ENCODE measurements at places on chromosomes 6 and 20.

- no peak for DNase-seq
Measured at GRCh38 chr6:72328775-72329174, 293.1 kb upstream of the KCNQ5 start.

DNA sequence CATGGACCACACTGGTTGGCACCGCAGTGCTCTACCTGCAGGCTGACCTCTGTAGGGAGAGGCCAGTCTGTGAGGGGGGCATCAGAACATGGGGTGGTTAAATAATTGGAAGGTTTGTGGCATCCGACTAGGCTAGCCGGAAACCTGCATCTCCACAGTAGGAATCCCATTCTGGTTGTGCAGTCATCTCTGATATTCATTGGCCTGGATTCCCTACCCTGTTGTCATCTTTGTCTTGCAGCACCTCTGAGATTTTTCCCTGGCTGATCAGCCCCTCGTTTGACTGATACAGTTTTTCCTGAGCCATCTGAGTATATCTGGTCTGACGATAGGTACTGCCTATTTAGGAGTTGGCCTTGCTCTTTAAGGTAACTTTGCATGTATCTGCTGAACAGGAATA, 259.4 kb downstream of the TMEM242 start:
- DNase-seq = no peak

GRCh38 chr6:162963861-162964260, 236.1 kb downstream of the PACRG start:
- DNase-seq = no peak

DNA sequence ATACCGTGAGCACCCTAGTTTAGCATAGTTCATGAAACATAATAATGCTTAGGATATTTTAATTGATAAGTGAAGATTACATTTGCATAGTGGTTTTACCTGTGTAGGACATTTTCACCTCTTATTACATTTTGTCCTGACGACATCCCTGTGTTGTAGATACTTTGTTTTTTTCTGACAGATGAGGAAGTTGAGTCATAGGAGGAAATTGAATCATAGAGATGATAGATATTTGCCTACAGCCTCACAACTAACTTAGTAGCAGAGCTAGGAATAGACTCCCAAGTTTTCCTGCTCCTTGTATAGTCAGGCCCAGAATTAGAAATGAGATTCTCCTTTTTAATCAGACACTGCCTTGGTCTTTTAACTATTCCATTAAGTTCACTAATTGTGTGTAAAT, 100.5 kb upstream of the SUPT3H start:
- DNase-seq = peak; percentile 69
